ENCODE measurements at places on chromosomes 3 and 15.

DNA sequence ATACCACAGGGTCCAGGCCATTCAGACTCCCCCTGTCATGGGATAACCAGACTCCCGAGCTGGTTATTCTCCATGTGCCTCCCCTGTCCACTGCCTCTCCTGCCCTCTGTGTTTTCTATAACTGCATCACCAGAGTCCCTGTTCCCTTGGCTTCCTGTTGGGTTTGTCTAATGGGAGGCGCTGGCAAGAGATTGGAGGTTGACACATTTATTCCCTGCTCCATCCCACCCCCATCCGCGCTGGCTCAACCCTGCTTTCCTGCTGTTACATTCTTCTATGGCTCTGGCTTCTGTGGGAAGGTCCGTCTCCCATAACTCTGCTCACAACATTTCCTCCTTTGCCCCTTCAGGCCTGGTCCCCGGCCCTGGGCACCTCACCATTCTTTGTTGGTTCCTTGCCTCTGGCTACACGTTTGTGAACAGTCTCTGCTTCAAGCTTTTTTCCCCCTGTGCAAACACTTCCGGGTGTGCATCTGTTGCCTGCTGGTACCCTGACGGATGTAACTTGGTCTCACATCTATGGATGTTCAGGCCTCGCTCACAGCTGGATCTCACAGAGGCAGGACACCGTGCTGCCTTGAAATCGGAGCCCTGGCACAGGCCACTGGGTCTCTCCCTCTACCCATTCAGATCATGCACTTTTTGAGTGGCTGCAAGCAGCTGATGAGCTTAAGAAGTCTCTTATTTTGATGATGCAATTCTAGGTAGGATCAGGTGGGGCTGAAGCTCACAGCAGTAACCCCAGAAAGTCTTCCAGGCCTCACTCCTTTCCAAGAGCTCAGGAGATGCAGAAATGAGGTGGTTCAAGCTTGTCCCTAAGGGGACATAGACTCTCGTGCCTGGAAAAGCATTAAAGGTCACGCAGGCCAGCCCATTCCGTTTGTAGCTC is 68.6 kb upstream of the ATP13A3 start:
- DNase-seq, result no peak

GRCh38 chr3:40669176-40669575 is 144.4 kb downstream of the ZNF621 start:
- no peak for DNase-seq

GRCh38 chr3:71865727-71866126 is 80.8 kb upstream of the PROK2 start:
- DNase-seq, result no peak

DNA sequence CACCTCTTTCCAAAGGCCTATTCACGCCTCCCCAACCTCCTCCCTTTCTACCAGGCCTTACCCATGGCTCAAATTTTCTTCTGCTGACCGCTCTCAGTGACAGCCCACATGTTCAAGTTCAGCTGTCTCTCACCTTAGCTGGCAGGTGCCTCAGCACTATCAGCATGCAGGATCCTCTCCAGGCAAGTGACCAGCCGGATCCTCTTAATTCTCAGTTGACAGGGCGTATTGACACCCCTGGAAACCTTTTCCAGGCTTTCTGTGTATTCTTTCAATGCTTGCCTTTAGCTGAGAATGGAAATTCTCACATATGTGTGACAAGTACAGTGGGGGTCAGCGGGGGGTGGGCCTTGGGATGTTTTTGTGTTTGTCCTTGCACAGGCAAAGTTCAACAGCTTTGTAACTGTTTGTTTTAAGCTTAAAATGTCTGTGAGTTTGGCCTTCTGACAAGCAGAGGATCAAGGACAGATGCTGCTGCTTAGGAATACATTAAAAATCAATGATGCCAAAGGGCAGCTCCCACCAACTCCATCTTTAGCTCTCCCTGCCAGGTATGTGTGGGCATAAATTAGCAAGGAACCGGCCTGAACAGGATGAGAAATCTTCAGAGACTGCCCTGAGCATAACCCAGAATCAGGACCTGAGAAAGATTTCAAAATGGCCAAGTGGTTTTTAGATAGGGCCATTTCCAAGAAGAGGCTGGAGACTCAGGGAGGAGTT is 17.4 kb upstream of the BDH1 start:
- DNase-seq, result no peak

DNA sequence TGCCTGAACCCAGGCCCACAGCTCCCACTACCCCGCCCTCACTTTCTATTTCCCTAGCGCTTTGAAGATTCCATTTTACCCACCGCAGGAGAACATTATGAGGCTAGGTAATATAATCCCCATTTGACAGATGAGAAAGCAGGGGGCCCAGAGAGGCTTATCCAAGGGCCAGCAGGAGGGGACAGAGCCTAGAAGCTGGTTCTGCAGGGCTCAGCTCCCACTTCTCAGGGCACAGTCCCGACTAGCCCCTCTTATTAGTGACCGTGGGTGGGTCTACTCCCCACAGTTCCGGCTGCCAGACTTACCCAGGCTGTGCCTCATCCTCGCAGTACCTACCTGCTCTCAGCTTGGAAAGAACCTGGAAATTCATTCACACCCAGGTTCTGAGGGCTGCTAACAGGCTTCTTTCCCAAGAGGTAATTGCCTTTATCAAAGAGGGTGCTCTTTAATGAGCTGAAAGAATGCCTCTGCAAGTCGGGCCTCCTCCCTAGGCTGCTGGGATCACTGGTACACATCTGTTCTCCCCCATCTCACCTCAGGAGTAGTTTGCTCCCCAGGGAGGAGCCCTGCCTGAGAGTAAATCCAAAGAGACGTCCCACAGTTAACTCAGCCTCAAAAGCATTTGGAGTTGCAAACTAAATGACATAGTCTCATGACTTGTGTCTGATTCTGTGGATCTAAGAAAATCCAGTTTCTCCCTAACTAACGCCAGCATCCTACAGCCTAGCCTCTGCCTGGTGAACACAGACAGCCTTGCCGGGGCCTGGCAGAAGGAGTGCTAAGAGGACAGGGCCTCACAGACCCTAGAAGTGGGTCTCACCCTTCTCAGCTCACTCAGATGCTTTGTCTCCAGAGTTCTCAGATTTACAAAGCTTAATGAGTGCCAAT is 125.0 kb downstream of the CHSY1 start:
- DNase-seq, result no peak

- DNase-seq, result peak; percentile 29
These were observed 452 bp downstream of the TMEM158 start for GRCh38 chr3:45225465-45226205.

DNA sequence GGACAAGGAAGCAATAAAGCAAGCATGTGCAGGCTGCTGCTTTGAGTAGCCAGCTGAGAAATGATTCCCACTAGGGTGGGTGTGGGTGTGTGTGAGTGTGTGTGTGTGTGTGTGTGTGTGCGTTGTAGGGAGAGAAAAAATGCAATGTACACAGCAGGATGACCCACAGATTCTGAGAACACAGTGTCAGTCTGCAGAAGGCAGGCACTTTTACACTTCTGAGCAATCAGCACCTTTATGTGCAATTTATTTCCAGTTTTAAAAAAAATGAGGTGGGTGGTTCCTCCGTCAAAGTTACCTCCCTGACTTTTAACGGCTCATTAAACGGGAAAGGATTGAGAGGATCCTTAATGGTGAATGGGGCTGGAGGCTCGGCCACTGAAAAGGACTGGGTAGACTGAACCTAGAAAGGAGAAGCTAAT is 38.5 kb upstream of the LIPC start:
- DNase-seq, result no peak

- no peak for DNase-seq
These were observed 143.2 kb upstream of the PRICKLE2 start for GRCh38 chr3:64368257-64369020.

GRCh38 chr3:182479419-182480336 is 313.6 kb upstream of the ATP11B start:
- DNase-seq, result no peak

DNA sequence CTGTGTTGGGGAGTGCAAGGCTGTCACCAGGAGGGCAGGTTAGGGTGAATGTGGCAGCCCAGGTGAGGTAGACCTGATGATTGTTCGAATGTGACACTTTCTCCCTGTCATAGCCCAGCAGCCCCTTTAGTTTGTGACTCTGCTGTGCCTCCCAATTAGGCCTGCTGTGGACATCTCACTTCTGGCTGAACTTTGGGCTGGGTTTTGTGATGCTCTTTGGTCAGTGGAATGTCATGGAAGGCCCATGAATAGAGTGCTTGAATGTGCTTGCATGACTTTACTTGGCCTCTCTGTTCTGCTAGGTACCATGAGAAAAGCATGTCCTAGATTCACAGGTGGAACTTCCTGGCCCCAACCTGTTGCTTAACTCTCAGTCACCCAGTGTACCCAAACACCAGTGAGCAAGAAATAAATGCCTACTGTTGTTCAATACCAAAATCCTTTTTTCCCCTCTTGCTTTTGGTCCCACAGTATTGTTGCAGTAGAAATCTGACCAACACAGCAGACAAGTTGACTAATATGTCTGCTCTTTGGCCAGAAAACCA is 249.7 kb downstream of the PTPRG start:
- no peak for DNase-seq

GRCh38 chr15:87653646-87654045 is 602.9 kb downstream of the NTRK3 start:
- DNase-seq, result no peak

DNA sequence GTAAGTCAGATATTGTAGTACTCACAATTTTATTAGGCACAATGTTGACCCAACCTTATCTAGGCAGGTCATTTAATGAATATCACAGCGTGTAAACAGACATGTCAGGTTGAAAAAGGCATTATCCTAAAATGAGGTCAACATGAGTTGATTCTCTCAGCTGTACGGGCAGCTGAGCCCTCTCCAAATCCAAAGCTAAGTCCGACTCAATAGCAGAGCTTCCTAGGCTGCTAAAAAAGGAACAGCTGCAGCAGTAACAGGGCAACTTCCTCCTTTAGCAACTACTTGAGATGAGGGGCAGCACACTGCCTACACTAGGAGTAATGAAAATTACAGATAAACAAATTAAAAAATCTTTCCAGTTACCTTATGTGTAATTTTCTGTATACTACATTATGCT is 189.2 kb downstream of the CADM2 start:
- no peak for DNase-seq

GRCh38 chr3:186209810-186210752 is 101.2 kb upstream of the ETV5 start:
- DNase-seq, result no peak

GRCh38 chr15:38652998-38653397 is 88.4 kb upstream of the RASGRP1 start:
- DNase-seq, result peak; percentile 60

GRCh38 chr3:150787741-150788370 is 24.9 kb upstream of the SIAH2 start:
- peak; percentile 71 for DNase-seq

DNA sequence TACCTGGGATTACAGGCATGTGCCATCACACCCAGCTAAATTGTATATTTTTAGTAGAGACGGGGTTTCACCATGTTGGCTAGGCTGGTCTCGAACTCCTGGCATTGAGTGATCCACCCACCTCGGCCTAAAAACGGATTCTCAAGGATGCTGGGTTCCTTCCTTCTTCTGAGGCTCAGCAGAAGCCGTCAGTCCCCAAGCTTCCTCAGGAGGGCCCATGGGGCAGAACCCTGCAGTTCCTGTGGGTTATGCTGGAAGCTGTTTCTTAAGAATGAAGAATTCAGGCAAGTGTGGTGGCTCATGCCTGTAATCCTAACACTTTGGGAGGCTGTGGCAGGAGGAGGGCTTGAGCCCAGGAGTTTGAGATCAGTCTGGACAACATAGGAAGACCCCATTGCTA is 29.0 kb upstream of the ZNF710 start:
- no peak for DNase-seq

DNA sequence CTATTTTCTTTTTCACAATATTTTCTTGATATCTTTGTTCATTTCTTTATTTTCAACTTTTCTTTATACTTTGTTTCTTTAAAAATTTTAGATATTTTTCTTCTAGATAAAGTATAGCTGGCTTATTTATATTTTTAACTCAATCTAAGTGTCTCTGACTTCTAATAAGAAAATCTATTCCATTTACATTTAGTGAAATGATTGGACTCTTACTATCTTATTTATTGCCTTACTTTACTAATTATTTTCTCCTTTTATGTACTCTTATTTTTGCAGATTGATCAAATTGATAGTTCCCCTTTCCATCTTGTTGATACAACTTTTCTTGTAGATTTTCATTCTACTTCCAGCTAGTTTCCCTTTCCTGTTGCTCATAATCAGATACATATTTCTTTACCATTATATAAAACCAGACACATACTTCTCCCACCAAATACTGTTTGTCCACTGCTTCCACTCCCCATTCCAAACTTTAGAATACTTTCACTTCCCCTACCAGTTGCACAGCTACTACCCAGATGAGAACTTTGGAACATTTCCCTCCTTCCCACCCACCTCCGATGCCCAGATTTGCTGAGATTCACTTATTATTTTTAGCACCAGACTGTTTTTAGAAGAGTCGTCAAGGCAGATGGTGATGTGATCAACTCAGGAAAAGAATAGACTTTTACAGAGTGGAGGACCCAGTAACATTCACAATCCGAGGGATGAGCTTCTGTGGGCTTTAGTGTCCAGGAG is 151.5 kb downstream of the LIPC start:
- DNase-seq, result no peak

DNA sequence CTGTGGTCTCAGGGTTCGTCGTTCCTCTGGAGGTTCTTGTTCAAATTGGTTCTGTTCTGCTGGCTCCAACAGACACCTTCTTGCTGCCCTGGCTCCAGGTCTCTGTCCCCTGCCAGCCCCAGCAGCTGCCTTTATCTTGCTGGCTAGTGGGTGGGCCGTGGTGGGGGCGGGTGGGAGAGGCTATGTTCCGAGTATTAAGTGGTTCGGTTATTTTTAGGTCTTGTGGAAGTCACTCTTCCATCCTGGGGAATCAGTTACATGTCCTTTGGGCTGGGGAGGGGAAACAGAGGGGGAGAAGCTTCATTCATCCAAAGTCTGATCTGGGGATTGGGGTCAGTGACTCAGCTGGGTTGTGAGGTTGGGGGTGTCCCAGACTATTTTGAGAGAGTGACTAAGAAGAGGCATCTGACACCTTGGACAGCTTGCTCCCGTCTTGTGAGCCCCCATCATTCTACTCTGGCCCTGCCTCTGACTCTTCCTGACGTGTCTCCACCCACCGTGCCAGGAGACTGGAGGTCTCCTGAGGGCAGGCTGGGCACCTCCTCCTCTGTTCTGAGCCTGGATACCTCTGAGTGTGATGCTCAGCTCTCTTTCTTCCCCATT is at the start of gene XIRP1:
Gene XIRP1, minus strand, starts transcription at position 106 of the 603 bp plus-strand sequence. CDS start 3,150 bp downstream, outside the sequence.
- DNase-seq, result no peak

DNA sequence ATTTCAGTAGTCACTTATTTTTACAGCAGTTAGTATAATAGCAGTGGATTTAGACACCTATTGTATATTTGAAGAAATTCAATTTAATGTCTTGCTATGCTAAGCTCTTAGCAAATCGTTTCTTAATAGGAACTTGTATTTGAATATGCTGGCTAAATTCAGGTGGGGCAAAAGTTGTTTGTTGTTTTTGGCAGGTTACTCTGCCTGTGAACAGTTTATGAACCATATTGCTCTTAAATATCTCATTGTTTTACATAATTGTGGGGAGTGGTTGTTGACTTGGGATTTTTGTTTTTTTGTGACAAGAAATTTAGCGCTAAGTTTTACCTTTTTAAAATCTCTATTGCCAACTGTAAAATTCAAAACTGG is 43.4 kb downstream of the NR2C2 start:
- DNase-seq, result no peak

DNA sequence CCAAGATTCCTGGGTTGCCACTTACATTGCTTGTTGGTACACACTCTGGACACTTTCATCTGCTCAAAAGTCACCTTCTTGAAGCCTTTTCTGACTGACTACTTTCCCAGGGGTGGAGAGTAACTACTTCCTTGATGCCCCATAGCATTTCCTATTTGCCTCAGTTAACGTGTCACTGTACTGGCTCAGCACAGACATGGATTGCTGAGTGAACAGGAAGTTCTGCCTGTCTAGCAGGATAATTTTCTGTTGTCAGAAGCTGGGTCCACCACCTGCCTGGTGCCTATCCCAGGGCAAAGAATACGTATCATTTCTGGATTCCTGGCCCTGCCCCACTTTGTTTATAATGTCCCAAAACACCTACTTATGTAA is 15.3 kb upstream of the ABHD17C start:
- DNase-seq, result no peak
